ENCODE measurements at places on chromosomes 16 and 17.
A peak's percentile ranks its signal among the peaks of the same experiment; 100 is the strongest.

GRCh38 chr17:37292429-37293139 lies 83.2 kb upstream of the C17orf78 start:
- no peak for DNase-seq

DNA sequence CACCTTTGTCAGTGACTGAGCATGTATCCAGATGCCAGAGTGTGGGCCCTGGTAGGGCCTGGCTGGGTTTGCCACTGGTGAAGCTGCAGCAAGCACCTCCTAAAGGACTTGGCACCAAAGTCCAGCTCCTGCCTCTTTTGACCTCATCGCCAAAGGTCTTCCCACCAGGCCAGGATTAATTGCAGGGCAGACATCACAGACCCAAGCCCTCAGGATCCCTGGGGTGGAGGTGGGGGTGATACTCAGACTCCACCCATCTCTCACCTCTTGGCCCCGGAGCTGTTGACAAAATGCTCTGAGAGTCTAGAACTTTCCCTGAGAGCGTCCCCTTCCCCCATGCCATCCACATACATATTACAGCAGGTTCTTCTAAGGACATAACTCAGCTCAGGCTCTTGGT lies 4.6 kb downstream of the WNT3 start:
- no peak for DNase-seq

- no peak for DNase-seq
These were observed 1.4 kb upstream of the CYB561 start for GRCh38 chr17:63447471-63448009.

DNA sequence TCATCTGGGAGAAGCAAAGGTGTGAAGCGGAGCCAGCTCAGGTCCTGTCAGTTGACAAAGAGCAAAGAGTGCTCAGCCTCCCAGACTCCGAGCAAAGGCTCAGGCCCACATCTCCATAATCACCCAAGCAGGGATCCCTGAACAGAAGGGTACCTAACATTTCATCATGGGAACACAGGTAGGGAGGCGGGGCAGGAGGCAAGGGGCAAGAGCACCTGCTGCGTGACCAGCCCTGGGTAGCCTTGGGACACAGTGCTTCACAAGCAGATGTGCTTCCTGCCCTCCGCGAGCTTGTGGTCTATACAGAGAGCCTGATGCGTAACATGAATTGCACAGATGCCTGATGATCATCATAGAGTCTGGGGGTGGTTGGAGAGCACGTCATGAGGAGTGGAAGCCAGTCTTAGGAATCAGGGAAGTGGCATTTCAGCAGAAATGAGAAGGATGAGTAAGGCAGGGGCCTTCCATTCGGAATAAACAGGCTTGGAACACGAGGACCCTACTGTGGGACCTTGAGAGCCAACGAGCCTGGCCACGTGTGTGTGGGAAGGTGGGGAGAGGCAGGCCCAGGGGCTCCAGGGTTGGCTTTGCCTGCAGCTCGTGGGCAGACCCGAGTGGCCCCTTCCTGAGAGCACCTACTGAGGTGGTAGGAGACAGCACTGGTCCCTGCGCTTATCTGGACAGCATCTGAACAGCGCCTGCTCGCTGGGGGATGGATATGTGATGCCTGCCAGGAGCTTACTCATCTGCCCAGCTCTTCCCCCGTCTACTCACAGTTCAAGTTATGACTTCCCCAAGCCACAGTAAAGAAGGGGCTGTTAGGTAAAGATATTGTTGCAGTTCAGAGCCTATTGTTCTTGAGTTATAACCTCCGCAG lies 125.8 kb downstream of the CCDC182 start:
- DNase-seq = no peak

DNA sequence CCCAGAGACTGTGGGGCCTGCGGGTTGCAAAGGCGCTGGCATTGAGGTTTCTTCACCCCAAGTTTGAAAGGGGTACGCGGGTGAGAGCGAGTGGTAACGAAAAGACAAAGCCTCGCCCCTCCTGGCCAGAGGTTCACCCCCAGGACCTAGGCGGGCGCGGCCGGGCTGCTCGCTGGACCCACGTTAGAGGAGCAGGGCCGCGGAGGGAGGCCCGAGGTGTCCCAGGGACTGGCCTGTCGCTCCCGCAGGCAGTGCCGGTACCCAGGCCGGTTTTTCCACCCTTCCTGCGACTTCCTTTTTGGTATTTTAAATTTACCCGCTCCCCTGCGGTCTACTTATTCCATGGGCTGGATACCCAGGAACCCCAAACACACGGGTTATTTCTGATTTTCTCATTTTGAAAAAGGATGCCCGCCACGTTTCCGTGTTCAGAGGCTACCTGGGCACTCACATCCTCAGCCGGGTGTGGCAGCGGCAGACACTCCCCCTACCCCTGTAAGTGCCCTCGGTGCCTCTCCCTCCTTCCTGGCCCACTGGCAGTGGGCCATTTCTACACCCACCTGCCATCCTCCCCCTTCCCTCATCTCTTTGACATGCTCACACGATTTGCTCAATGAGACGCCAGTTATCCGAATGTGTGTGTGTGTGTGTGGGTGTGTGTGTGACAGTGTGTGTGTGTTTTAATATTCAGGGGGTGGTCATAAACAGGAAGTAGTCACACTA lies 1.6 kb upstream of the FOXL1 start:
- DNase-seq = no peak

- DNase-seq = no peak
These were observed 24.3 kb upstream of the ZNF750 start for GRCh38 chr17:82863941-82864712.

DNA sequence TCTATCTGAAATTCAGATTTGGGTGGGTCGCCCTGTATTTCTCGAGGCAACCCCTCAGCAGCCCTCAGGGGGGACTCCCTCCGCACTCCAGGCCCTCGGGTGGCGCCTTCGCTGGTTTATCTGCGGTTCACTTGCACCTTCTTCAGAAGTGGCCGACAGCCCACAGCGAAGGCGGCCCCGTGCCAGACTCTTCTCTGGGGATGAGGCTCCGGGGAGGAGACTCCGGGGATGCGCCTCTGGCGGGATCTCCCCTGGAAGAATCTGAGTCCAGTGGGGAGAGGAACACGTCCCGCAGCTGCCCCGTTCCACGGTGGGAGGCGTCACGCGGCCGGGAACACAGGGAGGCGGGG lies 63.9 kb upstream of the DNAJA2 start:
- peak; percentile 24 for DNase-seq

DNA sequence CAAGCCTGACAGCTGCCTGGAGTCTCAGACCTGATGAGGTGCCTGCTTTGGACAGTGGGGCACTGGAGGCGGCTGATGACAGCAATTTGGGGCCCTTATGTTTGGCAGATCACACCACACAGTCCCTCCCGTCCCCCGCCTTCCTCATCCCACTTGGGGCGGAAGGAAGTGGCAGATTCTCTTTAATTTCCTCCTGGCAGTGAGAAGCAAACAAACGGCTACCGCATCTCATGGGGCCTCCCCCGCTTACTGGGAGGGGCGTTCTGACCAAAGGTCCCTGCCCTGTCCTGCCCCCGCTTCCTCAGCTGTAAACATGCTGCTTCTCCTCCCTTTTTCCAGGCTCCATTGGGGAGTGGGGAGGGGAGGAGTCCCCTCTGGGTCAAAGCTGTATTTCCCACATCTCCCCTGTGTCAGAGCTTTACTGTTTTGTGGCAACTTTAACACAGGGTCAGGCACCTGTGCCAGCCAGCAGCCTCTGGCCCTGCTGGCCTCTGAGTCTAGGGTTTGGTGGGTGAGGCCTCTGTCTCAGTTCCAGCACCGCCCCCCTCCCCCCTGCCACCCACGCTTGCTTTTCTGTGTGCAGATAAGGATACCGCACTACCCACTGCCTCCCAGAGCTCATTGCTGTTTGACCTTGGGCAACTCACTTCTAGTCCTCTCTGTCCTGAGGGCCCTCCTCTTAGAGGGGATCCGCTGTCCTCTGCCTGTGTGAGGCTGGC lies 5.4 kb upstream of the NFATC3 start:
- DNase-seq = no peak

GRCh38 chr17:76585649-76586593 lies at the start of gene ST6GALNAC2:
TSS of gene ST6GALNAC2 (minus strand) at chr17:76585860. CDS start at chr17:76585808, 52 bp downstream.
- DNase-seq = no peak

- DNase-seq = no peak
These were observed 11.4 kb downstream of the CASKIN2 start for GRCh38 chr17:75503976-75504346.

- no peak for DNase-seq
These were observed 10.6 kb downstream of the KSR1 start for GRCh38 chr17:27466743-27467375.

DNA sequence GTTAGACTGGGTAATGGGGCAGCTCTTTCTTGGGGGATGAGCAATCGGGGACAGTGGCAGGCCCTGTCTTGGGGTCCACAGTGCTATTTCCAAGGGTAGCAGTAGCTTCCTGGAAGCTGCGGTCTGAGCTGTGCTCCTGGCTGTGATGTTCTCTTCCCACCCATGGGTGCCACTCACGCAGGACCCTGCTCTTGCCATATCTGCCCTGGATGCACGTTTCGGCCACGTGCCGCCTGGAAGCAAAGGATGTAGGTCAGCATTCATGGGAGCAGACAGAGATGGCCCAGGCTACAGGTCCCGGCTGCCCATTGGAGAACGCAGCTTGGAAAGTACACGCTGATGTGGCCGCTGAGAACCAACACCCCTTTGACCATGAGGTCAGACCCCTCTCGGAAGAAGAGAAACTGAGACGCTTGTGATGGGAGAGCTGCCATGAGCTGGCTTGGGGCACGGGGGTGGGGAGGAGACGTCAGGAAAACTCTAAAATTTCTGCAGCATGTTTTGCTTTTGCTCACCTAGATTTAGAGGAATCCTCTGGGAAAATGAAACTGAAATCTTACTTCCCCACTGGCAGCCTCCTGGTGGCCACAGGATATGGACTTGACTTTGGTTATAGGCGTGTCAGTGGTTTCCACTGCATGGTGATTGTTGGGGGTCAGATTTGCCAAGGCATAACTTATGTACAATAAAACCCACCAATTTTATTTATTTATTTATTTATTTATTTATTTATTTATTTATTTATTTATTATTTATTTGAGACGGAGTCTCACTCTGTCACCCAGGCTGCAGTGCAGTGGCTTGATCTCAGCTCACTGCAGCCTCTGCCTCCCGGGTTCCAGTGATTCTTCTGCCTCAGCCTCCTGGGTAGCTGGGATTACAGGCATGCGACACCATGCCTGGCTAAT lies 36.2 kb upstream of the IRF8 start:
- no peak for DNase-seq

GRCh38 chr16:68116256-68116867 lies 31.2 kb downstream of the NFATC3 start:
- no peak for DNase-seq

- no peak for DNase-seq
These were observed 46.2 kb downstream of the MYH3 start for GRCh38 chr17:10610884-10611283.

- DNase-seq = no peak
These were observed 35.7 kb downstream of the IST1 start for GRCh38 chr16:71931001-71931400.

DNA sequence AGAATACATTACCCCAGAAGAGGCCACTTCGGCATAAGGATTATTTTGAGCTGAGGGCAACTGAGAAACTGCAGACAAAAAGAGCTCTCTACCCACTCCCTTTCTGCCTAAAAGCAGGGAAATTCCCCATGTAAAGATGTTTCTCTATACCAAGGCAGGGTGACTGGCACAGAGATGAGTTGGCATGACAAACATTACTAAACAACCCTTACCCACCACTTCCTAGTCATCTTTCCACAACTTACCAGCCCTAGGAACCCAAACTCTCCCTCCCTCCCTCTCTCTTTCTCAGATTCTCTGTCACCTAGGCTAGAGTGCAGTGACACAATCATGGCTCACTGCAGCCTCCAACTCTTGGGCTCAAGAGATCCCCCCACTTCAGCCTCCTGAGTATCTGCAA lies 68.6 kb downstream of the EMP2 start:
- DNase-seq = no peak

GRCh38 chr17:74452033-74452840 lies 14.2 kb upstream of the CD300A start:
- DNase-seq = no peak

DNA sequence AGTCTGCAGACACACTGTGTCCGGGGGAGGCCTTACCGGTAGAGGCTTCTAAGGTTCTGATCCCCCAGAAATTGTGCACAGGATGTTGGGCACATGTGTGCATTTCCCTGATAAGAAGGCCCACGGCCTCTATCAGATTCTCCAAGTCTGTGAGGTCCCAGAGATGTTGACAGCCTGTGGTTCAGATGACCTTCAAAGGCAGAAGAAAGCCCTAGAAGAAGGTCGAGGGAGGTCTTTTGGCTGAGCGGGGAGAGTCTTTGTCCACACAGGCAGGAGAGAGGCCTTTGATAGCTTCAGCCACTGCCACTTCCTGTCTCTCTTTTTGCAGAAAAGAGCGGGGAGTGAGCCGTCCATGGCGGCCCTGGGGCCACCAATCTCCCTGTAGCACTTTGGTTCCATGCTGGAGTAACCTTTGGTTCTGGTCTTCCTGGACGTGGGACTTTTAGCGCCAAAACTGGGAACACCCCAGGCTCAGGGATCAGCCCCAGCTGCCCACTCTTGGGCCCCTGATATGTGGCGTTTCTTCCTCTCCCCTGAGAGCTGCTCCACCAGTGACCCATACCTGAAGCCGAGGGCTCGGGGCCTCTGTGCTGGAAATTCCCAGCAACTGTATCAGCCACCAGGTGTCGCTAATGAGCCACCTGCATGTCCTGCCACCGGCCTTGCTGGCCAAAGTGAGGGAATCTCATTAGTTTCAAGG lies 28.1 kb upstream of the LGALS9 start:
- DNase-seq = peak; percentile 76

DNA sequence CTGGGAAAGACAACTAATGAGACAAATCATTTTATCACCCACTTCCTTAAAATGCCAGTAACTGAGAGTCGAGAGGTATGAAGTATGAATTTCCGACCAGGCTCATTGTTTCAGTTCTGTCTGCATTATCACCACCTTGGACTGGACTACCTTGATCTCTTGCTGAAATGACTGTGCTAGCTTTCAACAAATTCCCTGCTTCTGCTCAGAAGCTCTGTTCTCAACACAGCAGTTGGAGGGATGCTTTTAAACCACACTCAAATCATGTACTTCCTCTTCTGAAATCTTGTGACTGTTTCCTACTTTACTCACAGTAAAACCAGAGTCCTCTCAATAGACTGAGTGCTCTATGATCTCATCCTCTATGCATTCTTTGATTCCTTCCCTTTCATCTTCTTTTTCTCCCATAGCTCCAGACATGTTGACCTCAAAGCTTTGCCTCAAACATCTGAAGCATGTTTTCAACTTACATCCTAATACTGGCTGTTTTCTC lies 195.8 kb downstream of the KCNJ2 start:
- no peak for DNase-seq

DNA sequence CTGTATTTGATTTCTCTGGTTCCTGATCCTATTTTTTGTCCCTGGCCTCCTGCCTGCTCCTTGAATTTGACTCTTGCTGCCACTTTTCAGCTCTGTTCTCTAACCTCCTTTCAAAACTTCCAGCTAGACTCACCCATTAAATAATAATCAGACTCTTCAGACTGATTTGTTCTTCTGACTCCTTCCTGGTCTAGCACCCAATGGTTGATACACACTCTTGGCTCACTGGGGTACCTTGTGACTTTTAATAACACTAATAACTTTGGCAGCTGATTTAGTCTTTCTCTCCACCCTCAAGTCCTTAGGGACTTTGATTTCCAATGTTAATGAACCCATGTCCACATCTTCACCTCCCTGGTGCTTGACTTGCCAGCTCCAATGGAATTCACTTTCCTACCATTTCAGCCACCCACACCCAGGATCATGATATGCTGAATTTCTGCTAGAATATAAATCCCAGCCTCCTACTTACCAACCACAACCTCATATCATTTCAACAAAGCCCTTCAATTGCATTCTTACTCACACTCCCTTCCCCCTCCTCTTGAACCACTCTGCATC lies 19.7 kb upstream of the C16orf82 start:
- DNase-seq = no peak
